ENCODE measurements at places on chromosomes 1 and 21.

- DNase-seq, result no peak
Observed at GRCh38 chr21:21406921-21407320, 408.7 kb downstream of the NCAM2 start.

GRCh38 chr1:85936470-85936869, 220.1 kb downstream of the COL24A1 start:
- no peak for DNase-seq

- peak; percentile 35 for DNase-seq
Observed at GRCh38 chr1:198157847-198158725, 1.3 kb downstream of the NEK7 start.

GRCh38 chr1:181257117-181257516, 168.6 kb downstream of the IER5 start:
- no peak for DNase-seq

DNA sequence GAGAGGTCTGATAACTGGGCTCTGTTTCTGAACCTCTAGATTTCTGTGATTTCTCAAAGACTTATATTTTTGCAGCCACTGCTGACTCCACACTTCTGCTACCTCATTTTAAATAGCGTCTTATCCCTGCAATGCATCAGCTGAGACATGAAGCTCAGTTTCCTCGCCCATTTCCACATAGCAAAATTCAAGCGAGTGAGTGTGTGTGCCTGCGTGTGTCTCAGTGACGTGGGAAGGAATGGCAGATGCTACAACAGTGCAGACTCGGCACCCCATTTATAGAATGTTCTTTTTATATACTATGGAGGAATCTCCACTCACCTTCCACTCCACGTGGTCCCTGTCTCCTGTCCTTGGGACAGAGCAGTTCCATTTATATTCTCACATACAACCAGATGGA, 35.7 kb downstream of the ZMYND12 start:
- peak; percentile 2 for DNase-seq
